GM23248 (cell line): ENCODE measurements at places on chromosomes 1 and 21.
A peak's percentile ranks its signal among the peaks of the same experiment; 100 is the strongest.

DNA sequence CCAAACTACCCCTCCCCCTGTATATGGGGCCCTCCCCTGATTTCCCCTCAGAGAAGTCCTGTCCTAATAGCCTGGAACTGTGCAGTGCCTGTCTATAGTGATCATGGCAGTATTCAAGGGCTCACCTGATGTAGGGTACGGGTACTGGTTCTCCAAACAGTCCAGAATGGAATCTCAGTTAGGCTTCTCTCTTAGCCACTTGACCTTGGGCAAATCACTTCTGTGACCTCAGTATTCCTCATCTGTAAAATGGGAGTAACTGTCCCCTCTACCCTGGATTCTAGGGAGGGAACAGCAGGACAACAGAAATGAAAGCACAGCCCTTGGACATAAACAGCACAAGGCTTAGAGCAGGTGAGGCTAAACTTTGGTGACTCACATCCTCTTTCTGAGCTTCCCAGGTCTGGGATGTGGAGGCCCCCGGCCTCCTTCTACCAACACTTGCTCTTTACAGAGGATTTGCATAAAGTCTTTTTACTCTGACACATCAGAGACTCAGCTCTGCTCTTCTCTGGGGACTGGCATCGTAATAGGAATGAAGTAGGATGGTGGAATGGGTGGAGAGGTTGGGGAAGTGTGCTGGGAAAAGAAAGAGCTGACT is 20.0 kb upstream of the PDZK1IP1 start:
- DNase-seq = no peak

- DNase-seq = peak; percentile 89
Measured at GRCh38 chr1:117838911-117839310, 90.5 kb downstream of the GDAP2 start.

- DNase-seq = no peak
Measured at GRCh38 chr1:147611586-147611985, 58.7 kb downstream of the ACP6 start.

DNA sequence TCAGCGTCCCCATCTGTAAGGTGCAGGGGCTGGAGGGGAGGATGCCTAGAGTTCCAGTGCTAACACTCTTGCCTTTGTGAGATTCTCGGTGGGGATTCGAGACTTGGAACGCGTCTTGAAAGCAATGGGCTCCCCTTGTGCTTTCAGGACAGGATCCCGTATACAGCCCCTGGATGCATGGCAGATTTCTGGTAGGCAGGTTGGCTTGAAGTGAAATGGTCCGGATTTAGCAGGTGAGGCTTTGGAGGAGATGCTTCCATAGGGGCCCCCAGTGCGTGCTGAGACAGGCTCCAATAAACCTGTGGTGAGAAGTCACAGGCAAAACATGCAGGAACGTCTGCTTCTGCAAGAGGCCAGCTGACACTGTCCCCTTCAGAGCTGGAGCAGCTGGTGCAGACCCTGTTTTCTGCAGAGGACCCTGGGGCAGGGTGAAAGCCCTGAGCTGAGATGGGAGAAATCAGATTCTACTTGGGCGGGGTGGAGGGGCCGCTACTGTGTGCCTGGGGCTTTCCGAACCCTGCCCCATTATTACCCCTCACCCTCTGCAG is 270.4 kb downstream of the PTPRU start:
- DNase-seq = no peak

GRCh38 chr1:9239622-9240401 is 5.2 kb downstream of the H6PD start:
- peak; percentile 51 for DNase-seq

DNA sequence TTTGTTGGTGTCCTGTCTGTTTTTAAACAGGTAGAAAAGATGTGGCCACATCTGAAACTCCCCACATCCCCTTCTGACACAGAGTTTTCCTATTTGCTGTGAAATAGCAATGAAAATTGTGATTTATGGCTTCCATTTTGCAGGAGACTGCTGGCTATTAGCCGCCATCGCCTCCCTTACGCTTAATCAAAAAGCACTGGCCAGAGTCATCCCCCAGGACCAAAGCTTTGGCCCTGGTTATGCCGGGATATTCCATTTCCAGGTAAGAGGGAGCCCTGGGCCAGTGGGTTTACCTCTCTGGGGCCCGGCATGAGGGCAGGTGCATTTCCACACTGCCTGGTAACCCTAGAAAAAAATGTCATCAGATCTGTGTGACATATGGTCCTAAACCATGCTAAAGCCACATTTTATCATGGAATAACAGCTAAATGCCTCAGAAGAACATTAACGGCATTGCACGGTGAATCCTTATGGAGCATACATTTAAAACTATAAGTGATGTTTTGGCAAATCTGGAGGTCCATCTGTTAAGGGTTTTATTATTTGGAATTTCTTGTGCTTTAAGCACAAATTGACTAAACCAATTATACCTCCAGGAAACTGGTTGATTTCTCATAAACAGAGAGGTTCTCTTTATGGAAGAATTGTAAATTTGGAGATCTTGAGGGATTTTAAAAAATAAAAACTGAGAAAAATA is 12.3 kb downstream of the CAPN9 start:
- no peak for DNase-seq

DNA sequence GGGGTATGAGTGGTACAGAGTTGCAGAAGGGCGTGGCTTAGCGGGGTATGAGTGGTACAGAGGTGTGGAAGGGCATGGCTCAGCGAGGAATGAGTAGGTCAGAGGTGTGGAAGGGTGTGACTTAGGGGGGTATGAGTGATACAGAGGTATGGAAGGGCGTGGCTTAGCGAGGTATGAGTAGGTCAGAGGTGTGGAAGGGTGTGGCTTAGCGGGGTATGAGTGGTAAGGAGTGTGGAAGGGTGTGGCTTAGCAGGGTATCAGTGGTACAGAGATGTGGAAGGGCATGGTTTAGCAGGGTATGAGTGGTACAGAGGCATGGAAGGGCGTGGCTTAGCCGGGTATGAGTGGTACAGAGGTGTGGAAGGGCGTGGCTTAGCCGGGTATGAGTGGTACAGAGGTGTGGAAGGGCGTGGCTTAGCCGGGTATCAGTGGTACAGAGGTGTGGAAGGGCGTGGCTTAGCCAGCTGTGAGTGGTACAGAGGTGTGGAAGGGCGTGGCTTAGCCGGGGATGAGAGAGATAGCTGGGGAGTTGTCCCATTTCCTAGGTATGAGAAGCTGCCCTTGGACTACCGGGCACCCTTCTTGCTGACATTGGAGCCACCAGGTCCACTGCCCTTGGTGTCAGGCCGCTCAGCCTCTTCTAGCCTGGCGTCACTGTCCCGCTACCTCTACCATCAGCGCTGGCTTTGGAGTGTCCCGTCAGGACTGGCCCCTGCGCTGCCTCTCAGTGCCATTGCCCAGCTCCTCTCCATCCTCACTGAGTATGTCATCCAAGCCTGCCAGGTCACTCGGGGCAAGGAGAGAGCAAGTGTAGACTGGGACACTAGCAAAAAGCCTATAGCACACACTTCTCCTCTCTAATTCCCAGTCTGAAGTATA is 29.8 kb downstream of the HYI start:
- no peak for DNase-seq

DNA sequence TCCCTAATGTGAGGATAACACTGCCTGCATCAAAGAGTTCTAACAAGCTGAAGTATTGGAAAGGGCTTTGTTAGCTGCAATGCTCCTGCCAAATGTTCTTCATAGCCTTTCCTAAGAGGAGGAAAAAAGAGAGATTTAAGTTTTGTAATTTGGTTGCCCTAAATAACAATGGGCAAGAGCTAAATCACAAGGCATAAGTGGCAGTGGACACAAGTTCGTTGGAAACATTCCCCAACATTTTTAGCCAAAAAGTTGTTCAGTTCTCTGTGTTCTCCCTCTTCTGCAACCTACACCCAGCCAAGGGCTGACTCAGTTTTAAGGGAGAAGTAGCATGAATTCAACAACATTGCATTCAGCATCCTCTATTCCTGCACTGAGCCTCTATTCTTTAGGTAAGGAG is 2.6 kb upstream of the UQCRHL start:
- no peak for DNase-seq

- no peak for DNase-seq
Measured at GRCh38 chr1:35285771-35286606, 17.5 kb downstream of the ZMYM4 start.

DNA sequence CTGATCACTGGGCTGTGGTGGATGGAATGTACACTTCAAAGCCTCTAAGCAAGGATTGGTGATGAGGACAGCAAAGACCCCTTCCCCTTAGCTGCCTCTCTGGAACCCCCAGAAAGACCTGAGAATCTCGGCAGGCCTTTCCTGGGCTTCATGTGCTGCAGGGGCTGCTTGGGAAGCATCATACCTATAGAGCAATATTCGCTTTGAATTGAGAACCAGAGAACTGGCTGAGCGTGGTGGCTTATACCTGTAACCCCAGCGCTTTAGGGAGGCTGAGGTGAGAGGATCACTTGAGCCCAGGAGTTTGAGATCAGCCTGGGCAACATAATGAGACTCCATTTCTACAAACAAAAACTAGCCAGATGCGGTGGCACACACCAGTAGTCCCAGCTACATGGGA is 22.0 kb downstream of the CSF1 start:
- no peak for DNase-seq

DNA sequence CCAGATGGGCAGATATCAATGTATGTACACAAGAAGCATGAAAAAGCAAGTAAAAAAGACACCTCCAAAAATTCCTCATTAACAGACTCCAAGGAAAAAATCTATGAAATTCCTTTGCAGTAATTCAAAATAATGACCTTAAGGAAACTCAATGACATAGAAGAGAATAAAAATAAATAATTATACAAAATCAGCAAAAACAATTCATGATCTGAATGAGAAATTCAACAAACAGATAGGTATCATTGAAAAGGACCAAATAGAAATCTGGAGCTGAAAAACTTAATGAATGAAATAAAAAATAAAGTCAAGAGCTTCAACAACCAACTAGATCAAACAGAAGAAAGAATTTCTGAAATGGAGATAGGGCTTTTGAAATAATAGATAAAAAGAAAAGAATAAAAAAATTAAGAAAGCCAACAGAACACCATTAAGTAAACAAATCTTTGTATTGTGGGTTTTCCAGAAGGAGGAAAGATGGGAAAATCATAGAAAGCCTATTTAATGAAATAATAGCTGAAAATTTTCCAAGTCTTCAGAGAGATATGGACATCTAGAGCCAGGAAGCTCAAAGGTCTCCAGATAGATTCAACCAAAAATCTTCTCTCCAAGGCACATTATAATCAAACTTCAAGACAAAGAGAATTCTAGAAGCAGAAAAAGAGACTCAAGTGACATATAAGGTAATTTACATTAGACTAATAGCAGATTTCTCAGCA is 52.0 kb upstream of the KCNK1 start:
- DNase-seq = no peak

DNA sequence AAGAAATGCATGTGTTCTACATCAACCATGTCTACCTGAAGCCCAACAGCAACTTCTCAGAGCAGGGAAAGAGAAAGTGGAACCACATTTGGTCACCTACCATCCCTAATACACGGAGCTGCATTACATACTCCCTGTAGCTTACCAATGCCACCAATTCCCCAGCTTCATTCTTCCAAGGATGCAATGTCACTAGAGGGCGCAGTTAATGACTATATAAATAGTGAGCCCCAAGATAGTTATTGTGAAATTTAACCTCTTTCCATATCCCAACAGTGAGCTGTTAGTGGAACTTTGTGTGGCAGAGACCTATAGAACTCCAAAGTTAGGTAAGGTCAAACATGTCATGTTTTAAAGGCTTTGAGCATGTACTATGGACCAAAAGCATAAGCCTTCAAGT is 618.3 kb downstream of the SMYD3 start:
- DNase-seq = peak; percentile 46

DNA sequence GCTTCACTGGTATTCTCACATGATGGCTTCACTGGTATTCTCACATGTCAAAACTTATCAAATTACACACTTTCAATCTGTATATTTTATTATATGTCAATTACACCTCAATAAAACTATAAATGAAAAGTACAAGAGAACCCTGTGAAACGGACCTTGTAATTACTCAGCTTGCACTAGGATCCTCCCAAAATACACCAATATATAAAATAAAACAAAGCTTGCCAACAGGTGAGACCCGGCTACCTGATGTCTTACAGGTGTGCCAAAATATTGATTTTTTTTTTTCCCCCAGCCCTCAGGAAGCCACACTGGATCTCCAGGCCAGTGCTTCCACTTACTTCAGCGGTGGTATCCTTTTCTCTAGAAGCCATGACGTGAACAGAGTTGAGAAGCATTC is 22.9 kb downstream of the PIK3C2B start:
- no peak for DNase-seq

- no peak for DNase-seq
Measured at GRCh38 chr1:37562984-37563383, 6.2 kb downstream of the DNALI1 start.

DNA sequence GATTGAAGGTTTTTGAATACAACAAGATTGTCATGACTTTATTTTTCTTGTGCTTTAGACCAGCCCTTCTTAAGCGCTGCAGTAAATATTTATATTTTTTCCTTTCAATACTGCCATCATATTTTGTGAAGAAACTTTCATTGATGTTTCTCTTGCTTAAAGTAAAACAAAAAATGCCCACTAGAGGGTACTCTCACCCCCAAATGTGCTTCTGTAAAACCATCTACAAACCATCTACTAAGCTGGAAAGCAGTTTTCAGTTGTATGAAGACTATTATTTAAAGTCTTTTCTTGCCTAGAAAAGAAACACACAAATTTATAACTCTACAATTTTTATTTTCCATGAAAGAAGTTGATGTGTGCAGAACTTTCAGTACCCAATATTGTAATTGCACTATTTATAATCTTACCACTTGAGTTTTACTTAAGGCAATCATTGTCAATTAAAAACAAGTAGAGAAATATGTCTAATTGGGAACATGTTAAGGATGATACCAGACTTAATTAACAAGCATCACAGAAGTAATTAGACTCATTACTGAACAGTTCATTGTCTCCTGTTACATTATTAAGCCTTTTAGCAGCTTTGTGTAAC is 10.7 kb downstream of the LEPR start:
- peak; percentile 70 for DNase-seq

- no peak for DNase-seq
Measured at GRCh38 chr1:160956966-160957365, 2.4 kb upstream of the ITLN2 start.

DNA sequence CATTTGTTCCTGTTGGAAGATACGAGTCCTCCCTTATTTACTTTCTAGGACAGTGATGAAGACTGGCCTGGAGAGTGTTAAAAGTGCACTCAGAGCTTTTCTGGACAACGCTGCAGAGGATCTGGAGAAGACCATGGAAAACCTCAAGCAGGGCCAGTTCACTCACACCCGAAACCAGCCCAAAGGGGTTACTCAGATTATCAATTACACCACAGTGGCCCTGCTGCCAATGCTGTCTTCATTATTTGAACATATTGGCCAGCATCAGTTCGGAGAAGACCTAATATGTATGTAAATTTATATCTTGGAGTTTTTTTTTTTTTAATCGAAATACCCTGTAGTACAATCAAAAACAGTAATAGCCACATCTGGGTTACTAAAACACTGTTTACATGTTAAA is 190.5 kb downstream of the ZP4 start:
- no peak for DNase-seq

DNA sequence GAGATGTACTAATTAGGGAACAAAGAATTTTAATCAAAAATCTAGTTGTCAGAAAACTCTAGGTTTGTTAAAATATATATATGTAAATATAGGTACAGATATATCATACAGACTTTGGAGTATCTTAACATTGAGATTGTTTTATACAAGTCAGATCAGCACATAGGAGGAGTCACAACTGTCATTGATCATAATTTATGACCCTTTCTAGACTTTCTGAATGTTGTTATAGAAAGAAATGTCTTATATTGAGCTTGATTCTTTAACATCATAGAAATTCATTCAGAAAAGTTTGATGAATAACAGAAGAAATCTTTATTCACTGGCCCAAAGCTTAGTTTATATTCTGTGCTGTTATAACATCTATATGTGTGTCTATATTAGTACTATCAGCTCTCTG is 185.8 kb downstream of the SDCCAG8 start:
- DNase-seq = no peak

- DNase-seq = peak; percentile 55
Measured at GRCh38 chr1:39196244-39197215, 8.0 kb upstream of the MACF1 start.
